ENCODE measurements at places on chromosomes 11 and 22.
A peak's percentile ranks its signal among the peaks of the same experiment; 100 is the strongest.

DNA sequence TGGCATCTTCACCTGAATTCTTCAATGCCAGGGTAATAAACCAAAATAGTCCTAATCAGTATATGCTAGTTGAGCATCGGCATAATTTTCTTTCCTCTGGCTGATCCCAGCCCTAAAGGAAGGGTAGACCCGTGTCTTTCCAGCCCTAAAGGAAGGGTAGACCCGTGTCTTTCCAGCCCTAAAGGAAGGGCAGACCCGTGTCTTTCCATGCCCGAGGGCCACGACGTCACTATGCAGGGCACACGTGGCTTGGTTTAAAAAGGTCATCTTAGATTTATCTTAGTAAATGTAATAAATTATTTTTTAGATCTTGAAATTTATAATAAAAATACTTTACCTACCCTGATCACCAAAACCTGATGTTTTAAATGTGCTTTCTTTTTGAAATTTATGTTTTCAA is 45.5 kb downstream of the BID start:
- no peak for DNase-seq

GRCh38 chr11:134786636-134787035 is 374.6 kb upstream of the B3GAT1 start:
- DNase-seq = no peak

- no peak for DNase-seq
These were observed 98.8 kb upstream of the CD82 start for GRCh38 chr11:44466531-44467205.

DNA sequence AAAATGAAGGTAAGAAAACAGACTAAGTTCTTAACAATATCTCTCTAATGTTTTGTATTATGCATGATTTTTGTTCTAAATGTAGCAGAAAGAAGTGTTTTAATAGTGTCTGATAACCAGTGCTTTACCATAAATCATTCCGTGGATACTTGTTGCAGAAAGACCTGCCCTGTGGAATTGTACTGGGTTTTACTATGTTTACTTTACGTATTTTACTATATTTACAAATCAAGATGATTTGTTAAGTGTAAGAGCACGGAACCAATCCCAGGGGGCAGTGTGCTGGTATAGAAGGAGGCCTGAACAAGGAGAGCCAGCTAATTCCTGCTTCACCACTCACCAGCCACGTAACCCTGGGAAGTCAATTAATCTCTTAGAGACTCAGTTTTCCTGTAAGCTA is 1.4 kb downstream of the HTR3B start:
- DNase-seq = peak; percentile 62

DNA sequence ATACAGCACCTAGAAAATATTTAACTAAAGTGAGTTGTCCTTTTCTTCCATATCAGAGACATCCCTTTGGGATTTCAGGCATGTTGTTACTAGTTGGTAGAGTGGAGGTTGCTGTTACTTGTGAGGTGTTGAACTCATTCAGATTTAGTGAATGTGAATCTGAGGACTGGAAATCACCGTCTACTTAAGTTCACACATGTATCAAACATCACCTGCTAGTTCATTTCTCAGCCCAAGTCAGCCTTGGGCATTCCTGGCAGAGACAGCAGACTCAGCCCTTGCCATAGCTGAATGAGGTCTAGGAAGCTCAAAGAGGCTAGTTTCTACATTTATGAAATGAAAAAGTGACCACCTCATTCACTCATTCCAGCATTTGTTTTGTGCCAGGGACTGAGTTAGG is 9.7 kb downstream of the KDELR3 start:
- DNase-seq = no peak

GRCh38 chr11:415640-416041 is 842 bp upstream of the SIGIRR start:
- DNase-seq = no peak

GRCh38 chr22:39935612-39936011 is 24.6 kb upstream of the TMA7B start:
- DNase-seq = no peak

- DNase-seq = no peak
These were observed 106.8 kb downstream of the KIRREL3 start for GRCh38 chr11:126893796-126894195.

DNA sequence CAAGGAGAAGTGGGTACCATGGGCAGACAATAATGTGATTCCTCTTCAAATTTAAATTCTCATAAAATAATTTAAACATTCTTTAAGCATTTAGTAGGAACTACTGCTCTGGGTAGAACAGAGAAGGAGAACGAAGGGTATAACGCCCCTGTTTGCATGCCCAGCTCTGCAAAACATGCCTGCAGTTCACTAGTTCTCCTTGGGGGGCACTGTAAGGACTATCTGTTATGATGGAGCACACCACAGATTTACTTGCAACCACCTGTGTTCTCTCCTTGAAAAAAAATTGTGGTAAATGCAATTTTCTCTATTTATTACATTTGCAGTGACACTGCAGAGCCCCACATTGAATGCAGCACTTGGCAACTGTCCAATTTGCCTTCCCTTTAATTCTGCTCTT is 100.3 kb downstream of the GUCY1A2 start:
- no peak for DNase-seq

GRCh38 chr11:19832901-19833300 is 120.3 kb downstream of the NAV2 start:
- no peak for DNase-seq

- DNase-seq = no peak
These were observed 228.3 kb downstream of the MIAT start for GRCh38 chr22:26885441-26886261.

DNA sequence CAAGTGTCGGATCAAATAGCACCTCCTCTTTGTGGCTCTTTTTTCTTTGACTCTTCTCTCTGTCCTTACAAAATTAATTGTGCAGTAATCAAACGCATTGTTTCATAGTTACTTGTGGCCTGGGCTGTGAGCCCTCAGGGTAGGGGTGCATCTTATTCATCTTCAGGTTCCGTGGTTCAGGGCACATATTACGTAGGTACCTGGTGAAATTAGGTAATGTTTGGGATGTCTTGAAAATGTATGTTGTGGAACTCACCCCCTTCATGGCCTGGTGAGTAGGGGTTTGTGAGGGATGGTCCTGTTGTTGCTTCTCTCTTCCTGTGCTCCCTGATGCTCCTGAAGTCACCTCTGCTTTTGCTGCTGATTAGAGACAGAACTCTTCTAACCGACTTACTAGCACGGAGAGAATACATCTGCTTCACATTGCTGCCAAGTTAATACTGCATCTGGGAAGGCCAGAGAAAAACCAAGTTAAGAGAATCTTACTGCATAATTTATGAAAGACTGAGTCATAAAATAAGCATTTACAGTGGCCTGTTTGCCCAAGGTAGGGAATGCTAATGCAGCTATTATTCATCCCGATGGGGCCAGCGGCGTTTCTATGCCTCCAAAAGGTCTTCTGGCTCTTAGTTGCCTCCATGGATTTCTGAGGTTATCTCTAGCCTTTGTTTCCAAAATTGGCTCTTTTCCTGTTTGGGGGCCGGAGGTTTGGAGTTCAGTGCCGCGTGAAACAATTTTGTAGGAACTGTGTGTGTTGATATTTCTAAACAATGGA is 66.9 kb downstream of the TBC1D22A start:
- DNase-seq = no peak

GRCh38 chr22:38781033-38781432 is 12.9 kb downstream of the DNAL4 start:
- no peak for DNase-seq

DNA sequence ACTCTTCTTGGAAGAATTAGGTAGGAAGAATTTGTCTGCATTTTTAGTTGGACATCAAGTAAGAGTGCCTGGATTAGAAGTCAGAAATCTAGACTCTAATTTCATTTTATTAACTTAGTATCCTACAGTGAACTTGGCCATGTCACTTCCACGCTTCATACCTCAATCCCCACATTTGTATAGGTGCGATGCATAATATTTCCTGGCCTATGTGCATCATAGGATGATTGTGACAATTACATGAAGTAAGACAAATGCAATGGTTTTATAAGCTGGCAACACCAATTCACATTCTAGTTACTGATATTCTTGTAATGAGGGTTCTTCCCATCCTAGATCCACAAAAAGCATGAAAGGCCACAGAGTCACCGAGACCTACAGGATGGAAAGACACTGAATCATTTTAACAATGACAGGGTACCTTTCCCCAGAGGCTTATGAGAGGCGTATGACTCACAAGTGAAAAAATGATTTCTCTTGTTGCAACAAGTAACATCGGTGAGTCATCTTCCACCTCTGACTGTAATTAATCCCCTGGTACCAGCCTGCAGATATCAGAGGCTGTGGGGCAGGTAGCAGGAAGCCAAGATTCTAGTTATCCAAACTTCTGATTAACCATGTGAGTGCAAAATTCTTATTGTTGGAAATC is 56.0 kb upstream of the OR5AK2 start:
- DNase-seq = peak; percentile 1

GRCh38 chr22:30891781-30892180 is 76.8 kb downstream of the MORC2 start:
- no peak for DNase-seq

- DNase-seq = no peak
These were observed 21.2 kb downstream of the PACSIN2 start for GRCh38 chr22:42993651-42994275.

DNA sequence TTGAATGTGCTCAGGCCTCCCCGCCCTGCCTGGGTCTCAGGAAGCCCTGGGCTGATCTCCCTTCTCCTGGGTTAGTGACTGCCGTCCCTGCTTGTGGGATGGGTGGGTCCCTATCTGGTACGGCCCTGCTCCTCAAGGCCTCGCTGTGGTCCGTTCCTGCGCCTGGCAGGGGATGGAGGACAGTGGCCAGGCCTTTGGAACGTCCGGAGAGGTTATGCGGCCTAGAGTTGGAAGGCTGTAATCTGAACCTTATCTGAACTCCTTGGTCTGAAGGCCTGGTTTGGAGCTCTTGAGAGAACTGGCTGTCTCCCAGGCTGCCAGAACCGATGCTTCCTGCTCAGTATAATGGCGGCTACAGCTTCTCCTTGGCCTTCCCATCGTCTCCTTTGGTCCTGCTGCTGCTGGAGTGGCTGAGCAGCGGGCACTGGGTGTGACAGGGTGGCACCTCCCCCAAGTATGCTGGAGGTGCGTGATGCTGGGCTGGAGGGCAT is 72.8 kb downstream of the FLI1 start:
- no peak for DNase-seq

- no peak for DNase-seq
These were observed 294.3 kb downstream of the LARGE1 start for GRCh38 chr22:33625959-33626358.

- peak; percentile 21 for DNase-seq
These were observed 32.7 kb downstream of the CD6 start for GRCh38 chr11:61004180-61004611.

GRCh38 chr11:98194611-98195010 is 826.1 kb upstream of the CNTN5 start:
- DNase-seq = no peak

DNA sequence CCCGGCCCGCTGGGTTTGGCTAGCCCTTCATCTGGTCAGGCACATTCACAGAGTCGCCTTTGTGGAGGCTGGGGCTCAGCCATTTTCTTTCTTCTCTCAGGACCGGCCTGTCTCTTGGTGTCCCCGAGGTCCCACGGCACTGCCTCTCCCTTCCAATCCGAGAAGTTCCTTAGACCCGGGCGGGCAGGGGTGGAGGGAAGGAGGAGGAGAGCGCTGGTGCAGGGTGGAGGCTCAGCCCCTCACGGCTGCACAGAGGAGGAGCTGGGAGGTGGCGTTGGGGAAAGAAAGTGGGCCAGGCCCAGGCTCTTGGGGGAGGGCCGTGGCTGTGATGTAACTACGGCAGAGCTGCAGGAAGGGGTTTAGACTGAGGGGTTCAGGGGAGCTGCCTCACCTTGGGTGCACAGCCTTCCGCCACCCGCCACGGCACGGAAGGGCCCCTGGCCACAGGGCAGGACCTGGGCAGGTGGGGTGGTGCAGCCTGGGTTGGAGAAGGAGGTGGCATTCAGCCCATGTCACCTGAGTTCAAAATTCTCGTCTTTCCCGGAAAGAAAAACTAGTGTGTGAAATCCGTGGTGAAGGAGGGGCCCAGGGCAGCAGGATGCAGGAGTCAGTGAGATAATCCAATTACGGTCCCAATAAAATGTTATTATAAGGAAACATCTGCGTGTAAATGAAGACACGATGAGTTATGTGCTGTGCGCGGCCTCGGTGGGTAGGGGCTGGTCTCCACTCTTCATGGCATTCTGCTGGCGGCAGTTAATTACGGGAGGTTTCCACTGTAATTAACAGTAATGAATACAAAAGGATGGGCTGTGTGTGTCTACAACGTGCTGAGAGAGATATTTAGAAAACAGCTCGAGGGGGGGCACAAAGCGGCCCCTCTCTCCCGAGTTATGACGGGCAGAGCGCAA is 1.7 kb downstream of the BRSK2 start:
- peak; percentile 46 for DNase-seq

DNA sequence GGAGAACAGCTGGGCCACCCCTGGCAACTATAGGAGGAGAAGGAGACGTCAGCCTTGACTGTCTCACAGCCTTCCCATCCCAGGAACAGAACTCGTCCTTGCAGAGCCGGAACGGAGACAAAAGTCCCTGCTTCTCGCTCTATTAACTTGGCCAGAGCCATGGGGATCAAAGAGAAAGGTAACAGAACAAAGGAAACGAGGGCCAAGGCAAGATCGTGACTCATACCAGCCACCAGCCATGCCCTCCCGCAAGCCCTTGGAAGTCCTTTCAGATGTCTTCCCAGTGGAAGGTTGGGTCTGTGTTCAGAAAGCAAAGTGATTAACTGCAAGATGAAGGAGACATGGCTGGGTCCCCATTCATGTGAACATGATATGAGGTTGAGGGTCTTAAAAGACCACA is 64.7 kb downstream of the PDE2A start:
- no peak for DNase-seq

DNA sequence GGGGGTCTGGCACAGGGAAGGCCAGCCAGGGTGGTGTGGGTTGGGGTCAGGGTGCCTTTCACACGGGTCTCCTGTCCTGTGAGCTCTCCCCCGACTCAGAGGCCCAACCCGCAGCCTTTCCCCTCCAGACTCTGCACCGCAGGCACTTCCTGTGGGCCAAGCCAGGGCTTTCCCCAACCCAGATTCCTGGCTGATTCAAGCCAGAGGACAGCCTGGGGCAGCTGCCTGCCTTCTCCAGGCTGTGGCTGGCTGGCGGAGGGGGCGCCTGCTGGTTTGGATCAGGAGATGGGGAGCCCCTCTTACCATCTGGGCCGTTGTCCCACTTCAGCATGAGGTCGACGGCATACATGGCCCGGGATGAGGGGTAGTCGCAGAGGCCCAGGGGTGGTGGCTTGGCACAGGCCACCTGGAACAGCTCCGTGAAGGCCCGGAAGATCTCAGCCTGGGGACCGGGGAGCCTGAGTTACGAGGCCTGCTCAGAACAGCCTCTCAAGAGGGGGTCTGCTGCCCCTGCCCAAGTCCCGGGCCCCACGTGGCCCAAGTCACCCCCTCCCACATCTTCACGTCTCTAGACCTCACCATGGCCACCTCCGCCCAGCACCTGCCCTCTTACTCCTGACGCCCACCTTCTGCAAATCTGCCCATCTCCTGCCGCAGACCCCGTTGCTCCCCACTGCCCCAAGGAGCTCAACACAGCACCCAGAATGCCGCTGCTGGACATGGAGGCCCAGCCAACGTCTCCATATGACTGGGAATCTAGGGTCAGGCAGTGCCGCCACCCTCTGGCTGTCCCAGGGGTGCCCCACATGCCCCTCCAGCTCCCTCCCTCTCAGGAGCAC is 17.3 kb downstream of the TSPO start:
- no peak for DNase-seq
